Cortex of kidney (tissue), 1 donor: ENCODE measurements at places on chromosomes 13 and 19.

GRCh38 chr19:12140545-12141404 is 625 bp upstream of the ZNF20 start:
- DNase-seq = no peak

GRCh38 chr19:9032136-9032631 is 22.0 kb upstream of the MUC16 start:
- no peak for DNase-seq

DNA sequence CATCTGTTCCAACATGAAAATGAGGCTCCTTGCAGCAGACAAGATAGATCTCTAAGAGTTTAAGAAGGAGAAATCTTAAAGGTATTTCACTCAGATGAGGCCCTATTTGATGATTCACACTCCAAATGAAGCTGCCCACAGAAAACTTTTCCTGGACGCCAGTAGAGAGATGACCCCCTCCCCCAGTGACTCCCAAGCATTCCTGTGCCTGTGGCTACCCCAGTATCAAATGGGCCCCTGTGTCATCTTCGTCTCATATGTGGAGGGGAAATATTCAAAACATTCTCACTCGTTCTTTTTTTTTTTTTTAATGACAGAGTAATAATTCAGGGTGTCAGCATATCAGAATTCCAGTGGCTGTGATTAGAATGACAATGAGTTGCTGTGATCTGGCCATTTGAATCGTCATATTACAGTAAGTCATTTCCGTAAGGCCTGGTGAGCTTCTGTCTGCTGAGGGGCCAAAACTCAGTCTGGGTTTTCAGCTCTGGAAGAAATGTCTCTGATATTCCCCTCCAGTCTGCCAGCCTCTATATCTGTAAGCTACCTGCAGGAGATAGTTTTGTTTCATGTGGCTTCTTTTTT is 194.7 kb downstream of the URI1 start:
- DNase-seq = no peak

DNA sequence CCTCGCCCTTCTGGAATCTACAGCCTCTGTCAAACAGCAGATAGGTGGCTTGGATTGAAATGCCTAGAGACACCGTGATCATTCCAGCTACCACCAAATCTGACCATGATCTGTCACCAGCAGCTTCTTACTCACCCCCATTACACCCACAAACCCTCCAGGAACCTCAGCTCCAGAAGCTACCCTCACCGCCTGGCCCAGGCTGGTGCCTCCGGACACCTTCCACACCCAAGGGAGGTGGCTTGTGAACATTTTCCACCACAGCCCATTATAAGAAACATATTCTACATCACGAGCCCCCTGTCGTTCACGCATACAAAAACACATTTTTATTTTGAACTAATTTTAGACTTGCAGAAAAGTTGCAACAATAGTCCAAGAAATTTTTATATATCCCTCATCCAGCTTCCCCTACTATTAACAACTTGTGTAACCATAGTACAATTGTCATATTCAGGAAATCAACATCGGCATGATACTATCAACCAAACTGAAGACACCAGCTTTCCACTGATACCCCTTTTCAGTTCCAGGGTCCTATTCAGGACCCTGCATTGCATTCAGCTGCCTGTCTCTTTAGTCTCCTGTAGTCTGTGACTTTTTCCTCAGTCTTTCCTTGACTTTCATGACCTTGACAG is 15.4 kb upstream of the UBE2L5 start:
- DNase-seq = no peak

DNA sequence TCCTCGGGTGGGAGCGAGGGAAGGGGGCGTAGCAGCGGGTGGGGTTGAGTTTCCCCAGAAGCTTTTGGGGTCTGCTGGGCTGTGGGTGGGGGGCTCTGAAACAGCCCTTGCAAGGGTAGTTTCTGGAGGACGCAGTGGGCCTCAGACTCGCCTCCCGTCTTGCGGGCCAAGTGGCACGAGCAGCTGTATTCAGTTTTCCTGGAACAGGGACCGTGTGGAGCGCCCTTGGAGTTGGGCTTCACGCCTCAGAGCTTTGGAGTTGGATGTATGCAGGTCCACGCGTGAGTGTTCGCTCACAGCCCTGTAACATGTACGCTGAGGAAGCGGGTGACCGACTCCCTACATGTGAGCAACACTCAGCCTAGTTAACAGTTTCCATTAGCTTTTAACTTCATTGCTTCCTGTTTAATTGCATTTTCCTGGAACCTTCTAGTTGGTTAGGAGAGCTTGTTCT is 603 bp downstream of the TM9SF2 start:
- DNase-seq = no peak

GRCh38 chr19:17869114-17869608 is 2.6 kb upstream of the SLC5A5 start:
- no peak for DNase-seq

GRCh38 chr13:81458170-81458569 is 1117.2 kb upstream of the SPRY2 start:
- no peak for DNase-seq

DNA sequence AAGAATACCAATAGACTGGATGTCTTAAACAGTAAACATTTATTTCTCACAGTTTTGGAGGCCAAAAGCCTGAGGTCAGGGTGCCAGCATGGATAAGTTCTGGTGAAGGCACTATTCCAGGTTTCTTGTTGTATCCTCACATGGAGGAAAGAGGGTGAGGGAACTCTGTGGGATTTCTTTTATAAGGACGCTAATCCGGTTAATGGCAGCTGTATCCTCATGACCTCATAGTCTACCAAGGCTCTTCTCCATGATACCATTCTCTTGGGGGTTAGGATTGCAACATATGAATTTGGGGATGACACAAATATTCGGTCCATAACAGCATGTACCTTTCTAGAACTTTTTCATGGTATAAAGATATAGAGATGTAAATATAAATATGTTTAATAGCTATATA is 412.0 kb downstream of the LMO7 start:
- DNase-seq = no peak

- DNase-seq = no peak
These were observed 18.6 kb downstream of the GJA3 start for GRCh38 chr13:20142023-20142926.

DNA sequence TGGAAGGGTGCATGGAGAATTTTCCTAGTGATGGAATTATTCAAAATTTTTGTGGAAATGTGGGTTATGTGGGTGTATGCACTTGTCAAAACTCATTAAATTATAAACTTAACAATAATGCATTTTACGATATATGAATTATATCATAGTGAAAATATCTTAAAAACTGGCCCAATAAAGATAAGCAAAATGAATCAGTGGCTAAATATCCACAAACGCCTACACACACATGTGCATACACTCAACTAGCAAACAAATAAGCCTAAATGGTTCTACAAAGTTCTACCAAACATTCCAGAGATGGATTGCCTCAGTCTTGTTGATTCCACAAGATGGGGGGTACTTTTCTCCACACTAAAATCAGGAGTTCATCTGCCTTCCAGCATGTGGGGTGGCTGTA is 349.5 kb downstream of the TSHZ3 start:
- no peak for DNase-seq

DNA sequence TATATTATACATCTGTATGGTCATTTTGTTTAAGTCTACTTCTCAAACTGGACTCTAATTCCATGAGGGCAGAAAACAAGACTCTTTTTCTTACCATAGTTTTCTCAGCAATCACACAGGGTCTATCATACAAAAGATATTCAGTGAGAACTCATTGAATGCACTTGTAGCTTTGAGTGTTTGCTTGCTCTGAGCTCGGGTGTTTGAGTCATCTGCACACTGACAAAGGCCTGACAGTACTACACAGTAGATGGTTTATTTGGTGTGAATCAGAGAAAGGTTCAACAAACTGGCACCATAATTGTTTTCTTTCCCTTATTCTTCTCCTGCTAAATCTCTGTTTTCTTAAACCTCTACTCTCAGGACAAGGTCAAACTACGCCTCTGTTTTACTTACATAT is 586.4 kb downstream of the LMO7 start:
- no peak for DNase-seq

DNA sequence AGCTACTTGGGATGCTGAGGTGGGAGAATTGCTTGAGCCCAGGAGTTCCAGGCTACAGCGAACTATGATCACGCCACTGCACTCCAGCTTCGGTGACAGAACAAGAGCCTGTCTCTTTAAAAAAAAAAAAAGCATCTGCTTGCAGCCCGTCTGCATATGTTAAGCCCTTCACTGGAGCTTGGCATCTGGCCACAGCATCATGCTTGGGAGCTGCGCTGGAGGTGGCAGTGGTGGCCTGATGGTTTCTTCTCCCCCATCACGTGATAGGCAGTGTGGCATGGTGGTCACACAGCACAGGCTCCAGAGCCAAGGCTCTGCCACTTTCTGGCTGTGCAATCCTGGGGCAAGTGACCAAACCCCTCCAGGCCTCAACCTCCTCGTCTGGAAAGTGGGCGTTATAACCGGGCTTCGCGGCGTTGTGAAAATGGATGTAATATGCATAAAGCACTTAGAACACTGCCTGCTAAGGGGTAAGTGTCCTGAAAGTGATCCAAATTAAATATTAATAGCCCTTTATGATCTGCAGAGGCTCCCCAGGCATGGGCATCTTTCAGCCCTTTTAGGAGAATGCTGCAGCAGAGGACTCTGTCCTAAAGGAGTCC is 24.4 kb downstream of the MARK4 start:
- no peak for DNase-seq

GRCh38 chr13:68523838-68524424 is 1293.8 kb upstream of the PCDH9 start:
- no peak for DNase-seq

GRCh38 chr19:39828015-39828653 is 5.8 kb downstream of the DYRK1B start:
- no peak for DNase-seq

DNA sequence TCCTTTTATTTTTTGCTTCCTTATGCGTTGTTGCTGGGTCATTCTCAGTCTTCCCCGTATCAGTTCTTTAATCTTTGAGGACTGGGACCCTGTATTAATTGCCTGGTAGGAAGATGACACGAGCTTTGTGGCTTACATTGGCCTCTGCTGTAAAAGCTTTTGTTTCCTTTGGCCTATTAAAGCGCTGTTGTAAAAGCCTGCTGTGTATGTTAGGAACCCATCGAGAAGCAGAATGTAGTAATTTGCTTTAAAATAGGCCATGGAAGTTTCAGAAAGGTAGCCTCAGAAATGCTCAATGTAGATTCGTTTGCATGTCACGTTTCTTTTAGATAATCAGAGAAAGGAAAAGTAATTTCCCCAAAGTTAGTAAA is 257.5 kb upstream of the STARD13 start:
- DNase-seq = no peak

DNA sequence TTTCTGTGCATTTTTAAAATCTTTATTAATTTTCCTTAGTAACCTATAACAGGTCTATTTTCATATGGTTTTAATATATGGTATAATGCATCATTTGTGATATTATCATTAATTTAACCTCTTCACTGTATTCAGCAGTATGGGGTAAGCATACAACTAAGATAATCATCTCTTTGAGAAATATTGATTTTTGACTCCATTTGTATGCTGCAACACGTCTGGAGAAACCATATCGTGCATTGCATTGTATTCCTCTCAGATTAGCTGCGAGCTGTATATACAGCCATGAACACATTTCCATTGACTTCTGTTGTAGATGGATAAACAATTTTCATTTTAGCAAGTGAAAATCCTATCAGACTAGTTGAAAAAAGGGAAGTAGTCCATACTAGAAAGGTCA is 2275.8 kb upstream of the PCDH20 start:
- DNase-seq = no peak

- DNase-seq = no peak
These were observed 12.6 kb upstream of the TM6SF2 start for GRCh38 chr19:19285686-19286085.

GRCh38 chr13:53560556-53560955 is 531.9 kb downstream of the OLFM4 start:
- no peak for DNase-seq

DNA sequence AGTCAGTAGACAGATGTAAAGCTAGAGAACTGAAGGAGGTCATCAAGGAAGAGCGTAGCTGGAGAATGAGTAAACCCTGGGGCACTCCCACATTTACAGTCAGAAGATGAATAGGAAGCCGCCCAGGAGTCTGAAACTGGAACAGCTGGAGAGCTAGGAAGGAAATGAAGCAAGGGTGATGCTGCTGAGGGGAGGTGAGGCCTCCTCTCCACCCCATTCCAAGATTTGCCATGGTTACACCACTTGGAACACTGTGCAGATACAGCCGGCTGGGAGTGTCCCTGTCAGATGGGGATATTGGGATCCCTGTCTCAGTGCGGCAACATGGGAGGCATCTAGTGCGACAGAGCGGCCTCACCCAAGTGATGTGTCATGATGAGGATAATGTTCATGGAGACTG is 51.8 kb upstream of the GPI start:
- DNase-seq = no peak

GRCh38 chr13:51057001-51057400 is 54.1 kb downstream of the C13orf42 start:
- no peak for DNase-seq

DNA sequence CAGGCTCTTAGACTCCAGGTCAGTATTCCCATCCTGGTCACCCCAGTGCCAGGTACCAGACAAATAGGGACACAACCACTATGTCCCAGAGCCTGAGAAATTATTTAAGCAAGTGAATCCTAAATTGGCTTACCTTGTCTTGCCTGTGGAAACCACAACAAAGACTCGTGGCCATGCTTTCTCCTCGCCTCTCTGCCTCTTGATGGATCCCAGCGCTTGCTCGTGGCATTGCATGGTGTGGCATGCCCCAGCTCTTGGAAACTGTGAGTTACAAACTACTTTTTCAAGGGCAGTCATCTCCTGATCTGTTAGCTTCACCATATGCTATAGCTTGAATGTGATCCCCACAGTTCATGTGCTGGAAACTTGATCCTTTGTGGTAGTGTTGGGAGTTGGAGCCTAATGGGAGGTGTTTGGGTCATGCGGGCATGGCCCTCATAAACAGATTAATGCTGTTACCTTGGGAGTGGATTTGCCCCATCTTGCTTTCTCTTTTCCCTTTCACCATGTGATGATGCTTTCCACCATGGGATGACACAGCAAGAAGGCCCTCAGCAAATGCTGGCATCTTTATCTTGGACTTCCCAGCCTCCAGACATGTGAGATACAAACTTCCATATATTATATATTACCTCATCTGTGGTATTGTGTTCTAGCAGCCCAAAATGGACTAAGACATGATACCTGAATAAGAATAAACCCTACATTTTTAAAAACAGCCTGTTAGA is 31.2 kb downstream of the SPRYD7 start:
- no peak for DNase-seq

DNA sequence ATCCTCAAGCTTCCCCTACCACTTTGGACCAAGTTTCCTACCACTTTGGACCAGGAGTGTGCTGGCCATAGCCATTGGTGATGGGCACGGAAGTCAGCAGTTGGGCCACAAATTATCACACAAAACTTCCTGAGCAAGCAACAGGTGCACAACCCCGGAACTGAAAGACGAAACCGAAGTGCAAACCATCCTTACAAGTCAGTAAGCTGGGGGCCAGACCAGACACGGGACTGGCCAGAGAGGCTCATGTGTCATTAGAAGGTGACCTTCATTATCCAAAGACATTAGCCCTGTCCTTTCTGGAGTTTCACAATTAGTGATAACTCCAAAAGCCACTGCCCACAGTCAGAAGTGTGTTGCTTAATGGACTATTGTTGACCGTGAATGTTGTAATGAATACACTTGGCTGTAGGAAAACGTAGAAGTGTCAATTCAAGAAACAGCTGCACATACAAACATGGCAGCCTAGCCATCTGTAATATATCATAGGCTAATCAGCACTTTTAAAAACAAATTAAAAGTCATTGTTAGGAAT is 244.1 kb upstream of the IRS2 start:
- no peak for DNase-seq

GRCh38 chr13:59906413-59907049 is 257.2 kb downstream of the DIAPH3 start:
- DNase-seq = no peak
